Psoas muscle (tissue), 8 donors: ENCODE measurements at places on chromosomes 5 and 9. TPM values are rescaled to one million over a fixed set of nuclear protein-coding genes. Genes with fewer than 3 reads are reported as not detected.

- DNase-seq = no peak
These were observed 226.3 kb downstream of the AOPEP start for GRCh38 chr9:94952565-94953373.

GRCh38 chr9:93953496-93954433, 1.4 kb downstream of the BARX1 start:
- DNase-seq = no peak

GRCh38 chr9:96025995-96026602, 150.6 kb downstream of the ERCC6L2 start:
- DNase-seq = no peak

DNA sequence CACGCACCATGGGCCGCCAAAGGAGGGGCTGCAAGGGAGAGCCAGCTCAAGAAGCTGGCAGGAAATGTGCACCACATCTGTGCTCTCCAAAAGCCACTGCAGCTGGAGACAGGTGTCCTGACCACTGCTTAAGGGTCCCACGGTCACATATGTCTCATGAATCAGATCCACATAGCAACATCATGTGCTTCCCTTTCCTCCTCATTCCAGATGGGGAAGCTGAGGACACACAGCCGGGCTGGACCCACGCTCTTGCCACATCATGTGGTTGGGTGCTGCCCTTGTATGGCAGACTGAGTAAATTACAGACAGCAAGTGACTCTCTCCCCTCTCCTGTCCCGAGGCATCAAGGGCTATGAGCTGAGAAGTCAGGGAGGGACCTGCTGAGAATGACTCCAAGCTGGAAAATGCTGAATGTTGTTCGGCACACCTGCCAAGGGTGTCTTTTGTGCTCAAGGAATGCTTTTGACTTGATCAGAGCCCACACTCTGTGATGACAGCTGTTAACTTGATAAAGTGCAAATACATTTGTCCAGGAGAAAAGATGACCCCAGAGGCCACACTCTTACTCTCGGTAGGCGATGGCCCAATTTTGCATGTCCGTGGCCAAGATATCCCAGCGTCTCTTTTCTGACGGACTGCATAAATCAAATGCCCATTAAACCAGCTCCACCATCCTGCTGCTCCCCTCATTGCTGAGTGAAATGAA, 58.2 kb downstream of the NSUN2 start:
- peak; percentile 68 for DNase-seq

GRCh38 chr9:82302968-82303655, 314.5 kb downstream of the SPATA31D1 start:
- no peak for DNase-seq

DNA sequence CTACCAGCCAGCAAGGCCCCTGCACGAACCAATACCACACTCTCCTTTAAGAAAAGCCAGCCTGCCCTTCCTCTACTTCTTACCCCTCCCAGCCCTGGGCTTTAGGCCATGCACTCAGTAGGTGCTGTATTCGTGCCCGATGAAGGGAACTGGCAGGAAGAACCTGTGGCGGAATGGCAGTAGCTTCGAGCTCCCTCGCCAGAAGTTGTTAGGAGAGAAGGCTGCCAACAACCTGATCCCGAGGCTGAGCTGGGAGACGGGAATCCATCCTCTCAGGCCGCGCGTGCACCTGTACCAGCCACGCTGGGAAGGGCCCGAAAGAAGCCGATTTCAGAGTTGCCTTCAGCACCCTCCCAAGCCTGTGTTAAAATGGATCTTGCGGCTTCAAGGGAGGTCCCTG, 45.3 kb upstream of the AKNA start:
- DNase-seq = no peak

DNA sequence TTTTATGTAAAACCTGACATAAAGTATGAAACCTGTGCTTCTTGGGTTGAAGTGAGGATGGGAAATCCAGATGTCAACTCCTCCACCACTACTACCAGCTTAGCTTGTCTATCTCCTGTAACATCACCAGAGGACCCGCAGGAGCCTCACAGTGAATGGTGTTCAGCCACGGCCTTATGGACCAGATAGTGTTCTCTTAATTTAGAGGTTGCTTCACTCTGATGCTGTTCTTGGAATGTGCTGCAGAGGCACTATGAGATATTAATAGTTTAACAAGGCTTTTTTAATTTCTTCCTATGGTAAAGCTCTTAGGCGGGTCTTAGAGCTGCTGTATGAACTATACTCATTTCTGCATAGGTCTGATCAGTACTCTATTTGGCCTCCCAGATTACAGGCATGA, 27.9 kb downstream of the NFX1 start:
- no peak for DNase-seq

GRCh38 chr5:139574641-139575312, 13.6 kb downstream of the UBE2D2 start:
- no peak for DNase-seq

DNA sequence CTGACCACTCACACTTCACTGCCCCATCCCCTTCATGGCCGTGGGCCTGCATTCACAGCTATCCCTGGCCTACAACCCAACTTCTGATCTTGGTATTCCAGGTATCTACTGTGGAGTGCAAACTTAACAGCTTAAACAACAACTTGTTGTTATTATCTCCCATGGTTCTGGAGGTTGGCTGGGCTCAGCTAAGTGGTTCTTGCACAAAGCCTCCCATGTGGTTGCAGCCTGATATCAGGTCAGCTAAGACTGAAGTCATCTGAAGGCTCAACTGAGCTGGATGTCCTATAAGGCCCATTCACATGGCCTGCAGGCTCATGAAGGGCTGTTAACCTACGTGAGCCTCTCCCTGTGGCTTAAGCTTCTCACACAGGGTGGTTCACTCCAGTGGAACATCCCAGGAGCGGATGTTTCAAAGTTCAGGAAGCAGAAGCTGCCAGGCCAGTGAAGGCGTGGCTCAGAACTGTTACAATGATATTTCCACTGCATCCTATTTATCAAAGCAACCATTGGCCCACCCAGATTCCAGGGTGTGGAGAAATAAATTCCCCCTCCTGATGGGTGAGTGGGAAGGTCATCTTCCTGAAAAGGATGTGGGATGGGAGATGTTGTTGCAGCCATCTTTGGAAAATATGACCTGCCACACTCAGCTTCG, 30.0 kb upstream of the TRIO start:
- DNase-seq = no peak

DNA sequence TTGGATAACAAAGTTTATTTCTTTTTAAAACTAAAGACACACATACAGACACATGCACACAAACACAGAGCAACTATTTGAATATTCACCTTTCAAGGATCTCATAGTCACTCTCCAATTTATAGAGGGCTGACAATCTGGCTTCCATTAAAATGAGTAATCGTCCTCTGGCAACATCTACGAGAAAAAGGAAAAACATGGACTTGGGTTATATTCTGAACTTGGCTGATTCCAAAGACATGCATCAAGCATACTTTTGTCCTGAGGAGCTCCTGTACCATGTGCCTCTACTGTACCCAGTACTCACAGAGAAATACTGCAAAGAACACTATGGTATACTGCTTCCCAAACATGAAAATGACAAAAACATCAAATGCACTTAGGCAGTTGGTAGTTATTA, 15.4 kb downstream of the IARS1 start:
- no peak for DNase-seq

DNA sequence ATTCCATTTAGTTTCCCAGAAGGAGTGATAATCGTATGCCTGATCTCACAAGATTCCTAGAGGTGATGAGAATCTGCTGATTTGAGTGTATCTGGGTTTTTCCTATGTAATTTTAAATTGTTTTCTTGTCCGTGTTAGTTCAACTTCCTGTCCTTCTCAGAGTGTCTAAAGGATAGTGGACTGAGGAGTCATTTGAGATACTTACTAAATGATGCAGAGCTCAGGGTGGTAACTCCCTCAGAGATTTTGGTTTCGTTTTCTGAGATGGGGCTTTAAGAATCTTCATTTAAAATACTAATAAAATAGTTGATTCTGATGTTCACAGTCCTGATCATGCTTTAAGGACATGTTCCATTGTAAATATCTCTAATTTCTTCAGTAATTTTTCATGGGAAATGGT, 30.3 kb downstream of the MELK start:
- no peak for DNase-seq

GRCh38 chr5:135329066-135329912, 69.7 kb downstream of the MACROH2A1 start:
- DNase-seq = no peak

DNA sequence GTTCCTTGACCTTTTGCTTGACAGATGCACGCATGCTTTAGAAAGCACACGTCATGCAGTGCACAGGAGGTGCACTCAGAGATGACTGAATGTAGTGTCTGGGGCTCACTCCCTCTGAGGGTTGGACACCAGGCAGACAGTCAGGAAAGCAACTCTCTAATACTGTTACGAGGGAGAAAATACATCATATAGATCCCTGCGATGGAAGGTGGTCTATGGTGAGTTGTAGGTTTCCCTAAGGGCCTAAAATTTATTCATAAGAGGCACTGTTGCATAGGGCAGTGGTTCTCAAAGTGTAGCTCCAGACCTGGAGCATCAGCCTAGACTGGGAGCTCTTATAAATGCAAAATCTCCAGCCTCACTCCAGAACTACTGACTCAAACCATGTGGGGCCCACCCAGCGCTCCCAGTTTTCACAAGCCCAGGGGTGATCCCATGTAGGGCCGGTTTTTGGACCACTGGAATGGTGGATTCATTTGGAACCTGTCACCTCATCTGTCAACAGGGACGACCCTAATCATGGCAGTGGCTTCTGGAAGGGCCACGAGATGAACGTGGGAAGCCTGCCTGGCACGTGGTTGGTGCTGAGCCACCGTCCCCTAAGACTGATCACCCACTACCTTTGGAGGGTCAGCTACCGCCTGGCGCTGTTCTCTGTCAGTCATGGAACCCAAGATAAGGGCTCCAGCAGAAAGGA, 16.8 kb upstream of the PHF19 start:
- DNase-seq = no peak

DNA sequence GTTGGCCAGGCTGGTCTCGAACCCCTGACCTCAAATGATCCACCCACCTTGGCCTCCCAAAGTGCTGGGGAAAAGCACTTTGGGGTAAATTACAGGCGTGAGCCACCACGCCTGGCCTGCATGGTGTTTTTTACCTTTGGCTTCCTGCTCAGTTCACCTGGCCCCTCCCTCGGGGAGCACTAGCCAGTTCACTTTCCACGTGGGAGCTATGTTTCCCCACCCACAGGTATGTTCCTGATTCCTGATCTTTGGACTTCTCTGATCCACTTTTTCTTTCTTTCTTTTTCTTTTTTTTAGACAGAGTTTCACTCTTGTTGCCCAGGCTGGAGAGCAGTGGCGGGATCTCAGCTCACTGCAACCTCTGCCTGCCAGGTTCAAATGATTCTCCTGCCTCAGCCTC, 15.8 kb downstream of the DAB2IP start:
- DNase-seq = no peak

DNA sequence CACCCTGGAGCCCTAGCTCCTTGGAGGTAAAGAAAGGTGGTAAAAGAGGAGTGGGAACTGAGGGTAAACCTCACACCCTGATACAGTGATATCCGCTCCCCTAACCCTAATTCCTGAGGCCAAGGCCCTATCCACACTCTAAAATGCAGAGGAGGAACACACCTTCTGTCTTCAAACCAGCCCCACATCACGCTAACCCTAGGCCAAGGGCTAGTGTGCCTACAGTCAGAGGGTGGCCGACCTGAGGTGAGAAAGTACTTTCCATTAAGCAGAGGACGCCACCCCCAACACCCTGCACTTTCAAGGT, 590 bp downstream of the HDAC3 start:
- DNase-seq = no peak

DNA sequence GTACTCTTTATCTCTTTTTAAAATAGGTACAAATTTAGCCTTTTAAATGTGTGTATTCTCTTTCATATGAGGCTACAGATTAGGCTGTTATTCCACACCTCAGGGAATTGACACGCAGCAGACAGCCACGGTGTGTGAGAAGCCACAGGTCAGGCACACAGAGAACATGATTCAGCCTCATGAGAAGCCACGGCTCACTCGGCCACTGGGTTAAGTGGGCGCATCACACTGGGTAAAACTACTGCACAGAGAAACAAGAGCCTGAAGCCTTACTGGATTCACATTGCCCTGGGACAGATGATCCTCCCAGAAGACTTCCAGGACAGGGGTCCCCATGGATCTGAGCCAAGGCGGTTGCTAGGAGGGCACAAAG, 28.2 kb downstream of the LPCAT1 start:
- no peak for DNase-seq

GRCh38 chr9:5868235-5868634, 22.5 kb upstream of the MLANA start:
- no peak for DNase-seq

Gene ADAMTS6
- 0.06 TPM for polyA plus RNA-seq

Gene ST8SIA4
- 0.52 TPM for polyA plus RNA-seq

Gene PLCXD3
- 0.17 TPM for polyA plus RNA-seq

Gene LRRTM2
- polyA plus RNA-seq = 0.03 TPM

Gene TIGD6
- polyA plus RNA-seq = 7.8 TPM

Gene TMEFF1
- polyA plus RNA-seq = not detected

Gene CXCL14
- polyA plus RNA-seq = 28.3 TPM

Gene C9
- not detected for polyA plus RNA-seq

Gene WDR38
- polyA plus RNA-seq = 0.05 TPM

Gene GABRA1
- not detected for polyA plus RNA-seq

Gene PRELID1
- polyA plus RNA-seq = 201 TPM

Gene NSD1
- 6.1 TPM for polyA plus RNA-seq

Gene ENTREP1
- polyA plus RNA-seq = 5.1 TPM

Gene STPG3
- not detected for polyA plus RNA-seq
